ENCODE measurements at places on chromosomes 16 and 17.

DNA sequence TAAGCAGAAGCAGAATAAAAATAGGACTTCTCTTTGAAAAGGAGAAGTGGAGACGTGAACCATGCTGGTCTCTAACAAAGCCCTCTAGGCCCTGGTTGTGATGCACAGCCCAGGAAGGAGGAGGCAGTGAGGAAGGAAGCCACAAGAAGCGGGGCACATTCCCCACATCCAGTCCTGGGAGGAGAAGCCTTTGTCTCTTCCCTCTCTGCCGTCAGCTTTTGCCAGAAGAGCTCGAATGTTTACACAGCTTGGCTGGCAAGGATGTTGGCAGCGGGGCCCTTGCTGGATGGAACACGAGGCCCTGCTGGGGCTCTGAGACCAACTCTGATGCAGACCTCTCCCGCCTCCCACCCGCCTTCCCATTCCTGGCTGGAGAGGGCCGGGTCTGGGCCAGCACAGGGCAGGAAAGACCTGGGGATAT, 91.3 kb downstream of the MAF start:
- peak; percentile 64 for DNase-seq

GRCh38 chr17:77451894-77452852, 311.4 kb downstream of the SEC14L1 start:
- DNase-seq = peak; percentile 54

- DNase-seq = no peak
These were observed 10.0 kb upstream of the C1QTNF8 start for GRCh38 chr16:1105888-1106620.

DNA sequence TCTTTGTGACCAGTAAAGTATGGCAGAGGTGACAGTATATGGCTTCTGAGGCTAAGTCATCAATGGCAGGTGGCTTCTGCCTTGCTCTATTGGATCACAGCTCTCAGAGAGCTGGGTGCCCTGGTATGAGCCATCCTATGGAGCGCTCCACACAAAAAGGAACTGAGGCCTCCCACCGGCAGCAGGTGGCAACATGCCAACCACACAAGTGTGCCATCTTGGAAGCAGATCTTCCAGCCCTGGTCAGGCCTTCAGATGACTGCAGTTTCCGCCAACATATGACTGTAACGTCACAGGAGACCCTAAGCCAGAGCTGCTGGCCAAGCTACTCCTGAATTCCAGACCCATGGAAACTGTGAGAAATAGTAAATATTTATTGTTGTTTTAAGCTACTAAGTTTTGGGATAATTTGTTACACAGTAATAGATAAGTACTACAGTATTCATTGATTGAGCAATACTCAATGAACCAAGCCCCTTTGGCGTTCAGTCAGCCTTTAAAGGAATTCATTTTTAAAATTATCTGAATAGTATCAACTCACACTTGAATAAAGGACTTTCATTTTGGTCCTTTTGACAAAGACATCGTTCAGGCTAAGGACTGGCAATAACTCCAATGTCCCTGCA, 69.4 kb upstream of the LHX1 start:
- DNase-seq = no peak

DNA sequence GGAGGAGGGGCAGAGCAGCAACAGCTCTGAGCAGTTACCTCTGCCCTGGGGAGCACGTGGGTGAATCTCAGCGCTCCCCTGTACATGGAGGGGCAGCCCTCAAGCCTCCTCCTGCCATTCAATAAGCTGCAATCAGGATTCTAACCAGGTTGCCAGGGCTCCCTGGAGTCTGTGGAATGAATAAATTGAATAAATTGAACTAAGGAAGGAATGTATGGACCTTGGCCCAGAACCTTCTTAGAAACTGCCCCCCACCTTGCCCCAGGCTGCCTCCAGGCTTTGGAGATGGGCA, 1.6 kb upstream of the CDH16 start:
- no peak for DNase-seq

DNA sequence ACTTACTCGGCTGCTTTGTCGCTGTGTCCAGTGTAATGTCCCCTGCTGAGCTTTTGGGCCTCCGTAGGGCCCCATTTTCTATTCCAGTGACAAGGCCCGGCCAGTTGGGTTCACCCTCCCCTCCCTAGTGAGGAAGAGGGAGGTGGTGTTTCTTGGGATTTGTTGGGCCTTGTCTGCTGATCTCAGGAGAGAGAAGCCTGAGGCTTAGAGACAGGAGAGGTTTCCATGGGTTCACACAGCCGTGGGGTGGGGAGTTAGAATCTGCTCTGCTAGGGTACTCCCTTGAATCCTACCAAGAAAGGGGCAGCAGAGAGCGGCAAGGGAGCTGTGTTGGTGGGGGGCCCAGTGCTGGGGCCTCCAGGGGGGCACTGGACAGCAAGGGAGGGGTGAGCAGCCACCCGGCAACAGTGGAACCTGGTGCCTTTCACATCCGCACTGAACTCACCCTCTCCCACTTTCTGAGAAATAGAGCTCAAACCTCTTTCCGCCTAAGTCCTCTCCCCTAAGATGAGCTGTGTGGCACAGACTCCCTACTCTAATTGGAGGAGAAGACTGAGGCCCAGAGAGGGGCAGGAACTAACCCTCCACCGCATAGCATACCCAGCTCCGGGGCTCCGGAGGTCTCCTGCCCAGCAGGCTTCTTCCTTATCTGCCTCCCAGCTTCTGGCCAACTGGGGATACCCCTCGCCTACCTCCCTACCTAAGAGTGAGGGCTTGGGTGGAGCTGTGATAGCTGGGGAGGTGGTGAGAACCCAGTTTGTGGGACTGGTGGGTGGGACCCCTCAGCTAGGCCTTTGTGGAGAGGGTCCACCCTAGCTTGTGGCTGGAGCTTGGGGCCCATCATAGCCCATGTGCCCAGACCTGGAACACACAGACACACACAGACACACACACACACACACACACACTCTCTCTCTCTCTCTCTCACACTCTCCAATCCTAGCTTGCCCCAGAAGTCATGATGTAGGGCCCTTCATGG, 6.8 kb downstream of the TBKBP1 start:
- no peak for DNase-seq

- DNase-seq = no peak
These were observed 3.6 kb downstream of the GSE1 start for GRCh38 chr16:85616607-85617321.

DNA sequence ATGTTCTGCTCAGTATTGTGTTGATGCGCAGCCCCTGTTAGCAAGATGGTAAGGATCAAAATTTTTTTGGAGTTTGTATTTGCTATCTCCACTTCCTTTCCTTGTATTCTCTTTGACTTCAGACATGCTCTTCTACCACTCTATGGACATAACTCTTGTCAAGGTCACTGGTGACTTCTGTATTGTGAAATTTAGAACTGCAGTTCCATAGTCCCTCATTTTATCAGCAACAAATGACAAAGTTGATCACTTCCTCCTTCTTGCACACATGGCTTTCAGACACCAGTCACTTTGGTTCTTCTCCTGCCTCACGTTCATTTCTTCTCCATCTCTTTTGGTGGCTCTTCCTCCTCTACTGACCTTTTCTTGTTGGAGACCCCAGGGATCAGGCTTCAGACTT, 21.1 kb downstream of the COX11 start:
- no peak for DNase-seq

DNA sequence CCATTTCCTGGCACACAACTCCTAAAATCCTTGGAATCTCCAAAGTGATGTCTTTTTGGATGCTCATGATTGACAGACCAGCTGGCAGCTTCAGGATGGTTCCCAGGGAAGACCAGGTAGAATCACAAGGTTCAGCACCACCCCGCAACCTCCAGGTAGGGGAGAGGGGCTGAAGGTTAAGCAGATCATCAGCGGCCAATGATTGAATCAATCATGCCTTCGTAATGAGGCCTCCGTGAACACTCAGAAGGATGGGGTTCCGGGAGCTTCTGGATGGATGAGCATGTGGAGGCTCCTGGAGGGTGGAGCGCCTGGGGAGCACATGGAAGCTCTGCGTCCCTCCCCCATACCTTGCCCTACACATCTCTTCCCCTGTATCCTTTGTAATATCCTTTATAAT, 185.9 kb downstream of the SEC14L1 start:
- no peak for DNase-seq

GRCh38 chr17:50922107-50922506, 56.0 kb upstream of the TOB1 start:
- no peak for DNase-seq

DNA sequence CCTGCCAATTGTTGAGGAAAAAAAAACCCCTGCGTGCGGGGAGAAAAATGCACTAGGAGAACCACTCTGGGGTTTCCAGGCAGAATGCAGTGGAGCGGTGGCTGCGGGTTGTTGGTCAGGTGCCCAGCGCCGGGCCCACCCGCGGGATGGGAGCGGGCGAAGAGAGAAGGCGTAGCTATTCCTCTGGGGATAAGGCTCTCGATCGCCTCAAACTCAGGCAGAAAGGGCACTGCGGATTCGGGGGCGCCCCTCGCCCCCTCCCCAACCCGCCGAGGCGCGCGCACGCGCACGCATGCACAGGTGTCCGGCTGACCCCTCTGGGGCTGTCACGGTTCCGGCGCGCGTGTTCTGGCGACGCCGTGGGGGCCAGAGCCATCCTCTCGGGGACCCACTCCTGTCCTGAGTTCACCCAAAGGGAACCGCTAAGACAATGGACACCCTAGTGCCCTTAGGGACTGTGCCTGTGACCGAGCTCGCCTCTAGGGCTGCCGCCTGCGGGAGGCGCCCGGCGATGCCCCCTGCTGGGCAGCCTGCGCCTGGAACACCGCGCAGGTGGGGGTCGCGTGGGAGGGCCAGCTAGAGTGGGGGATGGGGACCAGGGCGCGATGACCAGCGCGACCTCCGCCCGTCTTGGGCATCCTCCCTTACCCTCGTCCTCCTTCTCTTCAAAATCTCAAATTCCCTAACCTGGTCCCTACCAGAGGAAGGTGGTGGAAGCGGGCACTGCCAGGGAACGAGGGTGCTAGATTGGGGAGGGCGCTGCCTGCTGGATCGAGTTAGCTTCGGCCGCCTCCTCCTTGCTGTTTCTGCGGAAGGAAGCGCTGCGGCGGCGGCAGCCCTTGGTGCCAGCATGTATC, 14.4 kb upstream of the CBX8 start:
- peak; percentile 75 for DNase-seq

GRCh38 chr17:44062871-44063270, 3.6 kb downstream of the LSM12 start:
- no peak for DNase-seq

GRCh38 chr17:63838631-63839171, 3.8 kb downstream of the SMARCD2 start:
- DNase-seq = no peak

DNA sequence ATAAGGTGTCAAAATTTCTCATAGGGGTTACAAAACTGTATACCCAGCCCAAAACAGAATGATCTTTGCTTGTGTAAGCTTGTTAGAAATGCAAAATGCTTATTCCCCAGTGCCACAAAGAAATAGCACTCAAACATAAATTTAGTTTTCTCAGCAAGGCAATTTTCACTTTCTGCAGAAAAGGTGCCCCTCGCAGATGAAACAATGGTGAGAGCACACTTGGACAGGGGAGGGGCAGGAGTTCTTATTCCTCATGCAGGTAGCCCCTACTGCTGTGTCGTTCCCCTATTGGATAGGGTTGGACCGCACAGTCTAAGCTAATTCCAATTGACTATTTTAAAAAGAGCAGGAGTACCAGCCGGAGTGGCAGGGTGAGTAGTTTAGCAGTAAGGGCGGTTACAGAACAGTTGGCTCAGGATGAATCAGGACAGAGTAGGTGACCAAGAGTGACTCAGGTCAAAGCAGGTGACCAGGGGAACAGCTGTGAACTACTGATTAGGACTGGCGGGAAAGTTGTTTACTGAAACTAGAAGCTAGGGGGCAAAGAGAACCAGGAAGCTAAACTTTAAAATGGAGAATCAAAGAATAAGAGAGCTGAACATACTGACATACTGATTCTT, 5.5 kb upstream of the LDHD start:
- no peak for DNase-seq

DNA sequence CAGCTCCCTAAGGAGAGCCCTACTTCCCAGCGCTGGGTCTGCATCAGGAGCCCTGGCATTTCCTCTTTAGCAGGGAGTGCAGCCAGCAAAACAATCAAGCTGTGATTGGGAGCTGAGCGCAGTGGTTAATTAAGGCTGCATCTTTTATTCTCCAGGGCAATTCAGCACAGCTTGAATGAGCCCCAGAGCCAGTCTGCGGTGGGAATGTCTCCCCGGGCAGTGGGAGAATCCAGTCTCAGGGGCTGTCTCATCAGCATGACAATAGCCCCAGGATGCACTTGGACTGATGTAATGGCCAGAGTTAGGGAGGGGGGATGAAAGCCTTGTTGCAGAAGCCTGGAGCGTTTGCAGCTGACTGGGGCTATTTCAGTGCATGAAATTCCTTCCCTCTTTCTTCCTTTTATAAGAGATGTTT, 292.6 kb upstream of the SOX9 start:
- no peak for DNase-seq

- DNase-seq = no peak
These were observed 3.1 kb downstream of the MFAP4 start for GRCh38 chr17:19383681-19384470.

- no peak for DNase-seq
These were observed 158.5 kb downstream of the TANC2 start for GRCh38 chr17:63124536-63124935.

- no peak for DNase-seq
These were observed 3.9 kb upstream of the FSCN2 start for GRCh38 chr17:81524039-81524864.

DNA sequence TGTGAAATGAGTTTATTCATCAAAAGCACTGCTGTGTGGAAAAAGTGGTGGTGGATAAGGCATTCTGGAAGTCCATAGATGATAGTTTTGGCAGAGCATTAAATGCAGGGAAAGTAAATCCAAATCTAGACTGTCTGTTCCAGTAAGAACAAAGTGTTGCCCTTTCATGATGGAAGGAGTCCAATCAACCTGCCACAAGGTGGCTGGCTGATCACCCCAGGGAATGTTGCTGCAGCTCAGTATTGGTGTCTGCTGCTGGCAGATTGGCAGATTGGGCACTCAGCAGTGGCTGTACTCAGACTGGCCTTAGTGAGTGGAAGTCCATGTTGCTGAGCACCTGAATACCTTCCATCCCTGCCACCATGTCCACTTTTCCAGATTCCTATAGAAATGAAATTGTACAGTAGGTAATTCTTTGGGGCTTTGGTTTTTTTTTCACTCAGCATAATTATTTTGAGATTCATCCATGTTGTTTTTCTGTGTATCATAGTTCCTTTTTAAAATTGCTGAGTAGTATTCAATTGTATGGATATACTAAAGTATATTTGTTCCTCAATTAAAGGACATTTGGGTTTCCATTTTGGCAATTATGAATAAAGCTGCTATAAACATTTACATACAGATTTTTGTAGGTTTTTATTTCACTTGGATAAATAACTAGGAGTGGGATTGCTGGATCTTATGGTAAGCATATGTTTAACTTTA, 14.3 kb downstream of the DYNLL2 start:
- DNase-seq = no peak

GRCh38 chr17:38798614-38799500, 499 bp downstream of the PIP4K2B start:
- DNase-seq = no peak

DNA sequence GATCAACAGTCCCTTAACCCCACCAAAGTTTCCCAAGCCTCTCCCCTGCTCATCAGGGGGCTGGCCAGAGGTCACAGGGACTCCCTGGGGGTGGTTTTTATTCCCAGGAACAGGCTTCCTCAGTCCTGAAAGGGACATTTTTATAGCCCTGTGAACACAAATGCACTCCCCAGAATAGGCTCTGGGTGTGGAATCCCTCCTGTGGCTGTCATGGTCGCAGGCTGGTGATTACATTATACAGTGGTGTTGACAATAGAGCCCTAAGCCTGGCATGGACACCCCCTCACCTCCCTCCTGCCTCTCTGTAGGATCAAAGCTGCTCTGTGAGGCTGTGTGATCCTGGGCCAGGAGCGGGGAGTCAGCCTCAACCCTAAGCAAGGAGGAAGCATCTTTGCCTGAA, 1.4 kb upstream of the CA4 start:
- DNase-seq = no peak

All from SHP77 treated with DMSO at 0.1 percent for 48 hours (cell line).